Activated T-helper 1 cell treated with Interleukin-2 at 50 U/mL for 16 hours (primary cell): ENCODE measurements at places on chromosomes 1 and 21.
A peak's percentile ranks its signal among the peaks of the same experiment; 100 is the strongest.

GRCh38 chr1:40956407-40956806 lies 23.1 kb upstream of the CTPS1 start:
- no peak for DNase-seq

DNA sequence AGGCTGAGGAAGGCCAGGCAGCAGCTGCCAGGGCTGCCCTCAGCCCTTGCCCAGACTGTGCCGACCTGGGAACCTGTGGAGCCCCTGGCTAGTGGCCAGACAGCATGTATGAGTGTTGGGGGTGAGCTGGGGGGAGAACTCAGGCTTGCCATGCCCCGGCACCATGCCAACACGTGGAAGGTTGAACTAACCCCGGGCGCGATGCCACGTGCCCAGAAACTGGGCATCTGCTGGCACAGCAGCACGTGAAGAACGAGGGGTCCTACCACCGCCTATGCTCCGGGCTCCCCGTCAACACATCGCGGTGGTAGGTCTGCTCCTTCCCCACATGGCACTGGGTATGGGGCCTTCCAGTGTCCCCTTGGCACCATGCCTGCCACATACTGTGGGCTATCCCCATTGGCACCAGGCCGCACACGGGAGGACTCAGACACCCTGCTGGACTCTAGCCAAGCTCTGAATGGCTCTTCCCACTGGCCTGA lies 68.7 kb downstream of the CASZ1 start:
- DNase-seq = no peak

GRCh38 chr1:46623743-46624644 lies 7.4 kb upstream of the MOB3C start:
- no peak for DNase-seq

GRCh38 chr1:117541003-117541402 lies 64.8 kb upstream of the TENT5C start:
- no peak for DNase-seq

DNA sequence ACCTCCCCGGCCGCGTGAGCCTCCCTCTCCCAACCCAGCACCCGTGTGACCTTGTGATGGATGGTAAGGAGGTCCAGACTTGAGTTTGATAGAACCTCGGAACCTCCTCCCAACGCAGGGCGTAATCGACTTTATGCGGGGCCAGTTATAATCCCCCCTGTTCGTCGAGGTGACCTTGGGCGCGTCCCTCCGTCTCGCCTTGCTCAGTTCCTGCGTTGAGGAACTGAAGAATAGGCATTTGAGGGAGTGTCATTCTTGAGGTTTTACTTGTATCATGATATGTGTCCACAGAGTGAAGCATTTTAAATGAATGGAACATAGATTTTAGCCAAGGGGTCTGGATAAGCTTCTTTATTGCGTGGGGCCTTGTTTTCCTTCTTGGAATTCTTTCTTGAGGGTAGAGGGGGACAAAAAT lies 433 bp downstream of the TIMM17A start:
- no peak for DNase-seq

- peak; percentile 39 for DNase-seq
Observed at GRCh38 chr1:32963746-32964460, 706 bp downstream of the RNF19B start.

GRCh38 chr1:31531177-31531999 lies 44.9 kb upstream of the TINAGL1 start:
- no peak for DNase-seq

DNA sequence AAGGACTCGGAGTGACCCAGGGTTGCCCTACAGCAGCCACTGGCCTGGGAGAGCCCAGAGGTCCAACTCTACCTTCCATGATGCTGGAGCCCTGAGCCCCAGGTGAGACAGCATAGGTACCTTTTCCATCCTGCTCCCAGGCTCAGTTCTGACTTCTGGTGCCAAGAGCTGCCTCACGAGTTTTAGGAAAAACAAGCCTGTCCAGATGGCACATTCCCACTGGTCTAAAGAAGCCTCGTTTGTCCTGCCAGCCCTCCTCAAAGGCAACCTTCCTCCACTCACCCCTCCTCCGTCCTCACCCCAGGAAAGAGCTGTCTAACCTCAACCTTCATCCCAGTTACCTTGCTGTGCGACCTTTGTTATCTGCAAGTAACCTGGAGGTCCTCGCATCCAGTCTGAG lies 53.5 kb upstream of the PRELP start:
- no peak for DNase-seq

GRCh38 chr1:97844552-97845089 lies 76.2 kb downstream of the DPYD start:
- no peak for DNase-seq

- no peak for DNase-seq
Observed at GRCh38 chr1:158809256-158809655, 21.9 kb upstream of the MNDA start.

- no peak for DNase-seq
Observed at GRCh38 chr1:68327414-68327813, 95.1 kb upstream of the WLS start.

GRCh38 chr1:111633736-111634247 lies 14.2 kb downstream of the RAP1A start:
- no peak for DNase-seq

DNA sequence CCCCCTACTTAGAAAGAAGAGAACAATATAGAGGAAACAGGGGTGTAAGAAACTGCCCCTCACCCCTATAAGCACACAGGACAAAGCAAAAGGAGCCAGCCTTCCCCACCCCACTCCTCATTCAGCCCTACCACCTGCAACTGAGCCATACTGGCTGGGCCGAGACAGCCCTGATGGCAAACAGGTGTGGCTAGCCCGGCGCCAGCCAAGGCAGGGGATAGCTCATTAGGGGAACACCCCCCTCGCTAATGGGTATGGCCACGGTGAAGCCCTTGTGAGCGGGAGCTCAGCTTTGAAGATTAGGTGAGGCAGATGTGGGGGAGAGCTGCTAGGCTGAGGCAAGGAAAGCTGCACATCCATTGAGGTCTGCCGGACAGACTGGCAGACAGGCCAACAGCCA lies 65.5 kb downstream of the ERI3 start:
- no peak for DNase-seq

- no peak for DNase-seq
Observed at GRCh38 chr21:45403825-45404729, 888 bp upstream of the COL18A1 start.

DNA sequence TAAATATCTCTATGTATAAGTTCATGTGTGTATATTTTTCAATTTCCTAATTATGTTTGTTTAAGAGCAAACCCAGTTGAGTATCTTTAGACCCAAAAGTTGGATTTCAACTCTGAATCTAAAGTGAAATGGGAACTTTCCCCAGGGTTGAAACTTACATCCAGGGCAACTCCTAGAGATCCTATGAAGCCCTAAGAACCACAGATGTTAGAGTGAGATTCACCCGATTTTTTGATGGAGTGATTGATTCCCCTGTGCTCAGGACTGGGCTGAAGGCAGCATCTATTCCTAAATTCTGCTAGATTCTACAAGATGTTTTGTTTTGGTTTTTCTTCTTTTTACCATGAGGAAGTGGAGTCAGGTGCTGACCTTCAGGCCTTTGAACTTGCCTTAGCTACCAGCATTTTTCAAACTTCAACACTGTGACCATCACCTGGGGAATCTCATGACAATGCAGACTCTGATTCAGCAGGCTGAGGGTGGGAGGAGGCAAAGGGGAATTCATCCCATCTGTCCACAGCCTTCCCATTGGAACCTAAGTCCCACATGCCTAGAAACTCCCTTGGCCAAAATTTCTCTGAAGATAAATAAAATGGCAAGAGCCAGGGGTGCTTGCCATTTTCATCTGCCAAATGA lies 145.5 kb downstream of the ETS2 start:
- no peak for DNase-seq

- DNase-seq = no peak
Observed at GRCh38 chr1:47765742-47766485, 231.3 kb downstream of the TRABD2B start.

DNA sequence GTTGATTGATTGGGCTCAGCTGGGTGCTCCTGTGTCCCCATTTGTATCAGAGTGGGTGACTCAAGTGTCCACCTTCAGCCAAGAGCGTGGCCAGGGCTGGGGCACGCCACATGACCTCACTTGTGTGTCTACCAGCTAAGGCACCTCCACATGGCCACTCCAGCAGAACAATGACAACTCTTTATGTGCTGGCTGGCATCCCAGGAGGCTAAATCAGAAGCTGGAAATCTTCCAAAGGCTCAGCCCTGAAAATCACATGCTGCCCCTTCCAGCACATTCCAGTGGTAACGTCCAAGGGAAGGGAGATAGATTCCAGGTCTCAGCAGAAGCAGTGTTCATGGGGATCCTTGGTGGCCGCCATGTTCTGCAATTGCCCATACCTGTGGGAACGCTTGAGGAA lies 585.5 kb downstream of the AJAP1 start:
- no peak for DNase-seq

GRCh38 chr1:55048453-55049270 lies 9.3 kb downstream of the PCSK9 start:
- DNase-seq = no peak

DNA sequence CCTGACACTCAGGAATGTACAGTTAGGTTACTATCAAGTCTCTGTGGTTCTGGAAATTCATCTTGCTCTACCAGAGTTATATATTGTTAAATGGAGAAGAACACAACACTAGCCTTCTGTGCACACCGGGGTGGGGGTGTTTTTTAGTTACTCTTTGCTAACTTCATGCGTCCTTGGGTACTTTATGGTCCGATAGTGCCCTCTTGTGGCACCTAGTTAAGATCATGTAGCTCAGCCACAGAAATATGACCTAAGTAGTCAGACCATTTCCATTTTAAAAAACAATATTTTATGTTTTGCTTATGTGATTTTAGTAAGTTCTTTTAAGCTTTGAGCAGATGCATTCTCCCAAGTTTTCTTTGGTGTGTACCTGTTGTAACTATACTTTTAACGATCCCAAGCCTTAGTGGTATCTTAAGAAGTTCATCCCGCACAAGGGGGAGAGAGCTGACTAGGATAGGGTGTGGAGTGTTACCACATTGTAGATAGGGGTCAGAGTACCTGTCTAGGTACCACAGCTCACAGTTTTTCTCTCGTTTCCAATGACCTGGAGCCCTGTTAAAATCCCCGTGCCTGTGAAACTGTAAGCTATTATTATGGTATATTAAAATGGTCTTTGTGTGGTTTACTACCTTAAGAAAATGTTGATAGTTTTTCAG lies 20.6 kb upstream of the SH3D21 start:
- peak; percentile 17 for DNase-seq

- no peak for DNase-seq
Observed at GRCh38 chr1:198520524-198521254, 19.8 kb downstream of the ATP6V1G3 start.

DNA sequence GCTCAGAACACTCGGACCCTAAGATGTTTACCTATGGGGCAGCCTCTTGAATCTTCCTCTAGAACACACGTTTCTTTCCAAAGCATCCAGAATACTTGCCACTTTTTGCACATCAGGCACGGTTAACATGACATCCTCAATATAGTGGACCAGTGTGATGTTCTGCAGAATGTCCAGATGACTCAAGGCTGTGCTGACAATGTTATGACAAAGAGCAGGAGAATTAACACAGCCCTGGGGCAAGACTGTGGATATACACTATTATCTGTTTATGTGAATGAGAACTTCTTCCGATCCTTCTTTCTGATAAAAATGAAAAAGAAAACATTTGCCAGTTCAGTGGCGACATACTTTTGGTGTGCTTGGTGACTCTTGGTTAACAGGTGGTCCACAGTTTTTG lies 154.3 kb downstream of the PDE4B start:
- DNase-seq = no peak

DNA sequence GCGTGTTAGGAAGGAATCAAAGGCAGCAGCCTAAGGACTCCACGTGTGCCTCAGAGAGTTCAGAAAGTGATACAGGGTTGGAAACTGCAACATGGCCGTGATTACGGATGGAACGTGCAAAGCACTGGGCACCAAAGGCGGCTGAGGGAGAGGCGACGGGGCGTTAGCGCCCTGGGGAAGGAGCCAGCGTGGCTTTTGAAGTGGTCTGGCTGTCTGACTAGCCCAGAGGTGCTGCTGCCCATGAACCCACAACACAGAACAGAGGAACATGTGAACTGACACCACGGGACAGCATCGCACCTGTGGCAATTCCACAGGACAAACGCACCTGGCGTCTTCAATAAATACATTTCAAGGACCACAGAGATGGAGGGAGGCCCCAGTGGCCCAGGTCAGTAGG lies 18.0 kb upstream of the TMEM52 start:
- no peak for DNase-seq

GRCh38 chr21:44496564-44497550 lies 41.5 kb downstream of the LRRC3 start:
- no peak for DNase-seq

- DNase-seq = no peak
Observed at GRCh38 chr21:46357335-46357604, 33.3 kb downstream of the PCNT start.

DNA sequence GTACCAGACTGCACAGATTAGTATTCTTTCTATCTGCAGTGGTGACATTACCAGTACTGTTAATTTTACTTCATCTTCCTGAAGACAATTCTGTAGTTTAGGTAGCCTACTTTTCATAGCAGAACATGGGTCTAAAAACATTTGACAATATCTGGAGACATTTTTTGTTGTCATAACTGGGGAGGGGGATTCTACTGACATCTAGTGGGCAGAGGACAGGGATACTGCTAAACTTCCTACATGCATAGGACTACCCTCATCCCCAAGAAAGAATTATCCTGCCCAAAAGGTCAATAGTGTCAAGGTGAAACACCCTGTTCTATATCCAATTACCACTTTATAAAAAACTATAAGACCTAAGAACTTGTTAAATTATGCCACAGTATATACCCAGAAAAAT lies 3.4 kb upstream of the ARHGAP29 start:
- no peak for DNase-seq

GRCh38 chr1:74340656-74341055 lies 105.5 kb downstream of the TNNI3K start:
- no peak for DNase-seq

- DNase-seq = no peak
Observed at GRCh38 chr1:112110031-112110430, 120.6 kb upstream of the KCND3 start.

DNA sequence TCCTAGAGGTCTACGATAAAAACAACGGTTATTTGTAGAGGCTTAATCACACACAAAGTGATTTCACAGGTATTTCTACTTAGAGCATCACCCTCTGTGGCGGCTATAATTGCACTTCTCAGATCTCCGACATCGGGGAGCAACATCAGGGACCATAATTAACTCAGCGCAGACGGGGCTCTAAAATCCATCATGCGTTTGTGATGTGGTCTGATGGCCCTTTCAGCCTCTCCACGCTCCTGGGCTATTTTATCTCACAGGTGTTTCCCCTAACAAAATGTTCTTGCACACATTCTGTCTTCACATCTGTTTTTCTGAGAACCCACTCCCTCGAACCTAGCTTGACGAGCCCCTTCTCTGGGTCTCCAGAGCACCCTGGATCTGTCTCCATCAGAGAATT lies 146.3 kb upstream of the DUSP10 start:
- no peak for DNase-seq

DNA sequence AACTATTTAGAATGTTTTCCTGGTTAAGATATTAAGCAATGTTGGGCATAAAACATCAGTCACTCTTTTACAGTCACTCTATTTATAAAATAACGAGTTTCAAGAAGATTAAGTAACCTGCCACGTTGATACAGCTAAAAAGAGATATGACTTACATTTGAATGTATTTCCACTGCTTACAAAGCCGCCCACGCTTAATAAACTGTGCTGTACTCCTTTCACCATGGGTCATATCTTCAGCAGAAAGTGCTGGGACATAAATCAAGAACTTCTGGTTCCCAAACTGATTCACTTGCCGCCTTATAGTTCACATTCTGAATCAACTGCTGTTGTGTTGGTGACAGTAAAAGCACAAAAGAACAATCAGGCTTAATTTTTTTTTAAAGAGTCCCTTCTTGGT lies 666.7 kb downstream of the NCAM2 start:
- no peak for DNase-seq
